ENCODE measurements at places on chromosomes 12 and 14.
A peak's percentile ranks its signal among the peaks of the same experiment; 100 is the strongest.

DNA sequence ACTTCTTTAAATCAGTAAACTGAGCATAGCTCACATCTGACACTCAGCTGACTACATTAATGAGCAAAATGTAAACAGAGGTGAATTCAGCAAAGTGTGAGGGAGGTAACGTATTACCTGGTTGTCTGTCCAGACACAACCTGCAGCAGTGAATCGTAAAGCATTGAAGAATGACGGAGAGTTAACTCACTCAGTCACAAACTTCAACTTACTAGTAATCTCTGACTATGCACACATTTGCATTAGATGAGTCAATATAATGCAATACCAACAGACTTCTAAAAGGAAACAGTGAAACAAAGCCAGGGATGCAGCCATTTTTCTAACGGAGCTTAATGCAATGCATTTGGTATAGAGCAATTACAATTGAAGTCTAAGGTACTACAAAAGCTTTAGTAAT, 40.0 kb downstream of the STX2 start:
- DNase-seq, result no peak

GRCh38 chr14:71960494-71961353, 28.5 kb downstream of the RGS6 start:
- DNase-seq, result no peak

- DNase-seq, result no peak
Observed at GRCh38 chr12:62784576-62784975, 150.4 kb downstream of the PPM1H start.

DNA sequence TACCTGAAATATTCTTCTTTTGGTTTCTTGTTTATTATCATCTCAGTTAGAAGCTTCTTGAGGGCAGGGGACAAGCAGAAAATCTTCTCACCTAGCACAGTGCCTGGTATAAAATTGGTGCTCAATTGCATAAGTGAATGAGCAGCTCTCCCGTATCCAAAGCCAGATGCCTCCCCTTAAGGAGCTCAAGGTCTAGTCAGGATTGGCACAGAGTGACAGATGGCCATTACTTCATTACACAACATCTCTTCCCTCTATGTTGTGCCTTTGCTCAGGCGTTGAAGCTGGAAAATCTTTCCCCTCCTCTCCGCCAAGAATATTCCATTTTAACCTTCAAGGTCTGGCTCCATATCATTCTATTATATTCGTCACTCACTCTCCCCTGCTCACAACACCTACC, 3.6 kb downstream of the SLC4A8 start:
- DNase-seq, result no peak

GRCh38 chr12:52401926-52402325, 4.2 kb downstream of the KRT82 start:
- no peak for DNase-seq

- no peak for DNase-seq
Observed at GRCh38 chr14:96380735-96381134, 11.2 kb upstream of the AK7 start.

DNA sequence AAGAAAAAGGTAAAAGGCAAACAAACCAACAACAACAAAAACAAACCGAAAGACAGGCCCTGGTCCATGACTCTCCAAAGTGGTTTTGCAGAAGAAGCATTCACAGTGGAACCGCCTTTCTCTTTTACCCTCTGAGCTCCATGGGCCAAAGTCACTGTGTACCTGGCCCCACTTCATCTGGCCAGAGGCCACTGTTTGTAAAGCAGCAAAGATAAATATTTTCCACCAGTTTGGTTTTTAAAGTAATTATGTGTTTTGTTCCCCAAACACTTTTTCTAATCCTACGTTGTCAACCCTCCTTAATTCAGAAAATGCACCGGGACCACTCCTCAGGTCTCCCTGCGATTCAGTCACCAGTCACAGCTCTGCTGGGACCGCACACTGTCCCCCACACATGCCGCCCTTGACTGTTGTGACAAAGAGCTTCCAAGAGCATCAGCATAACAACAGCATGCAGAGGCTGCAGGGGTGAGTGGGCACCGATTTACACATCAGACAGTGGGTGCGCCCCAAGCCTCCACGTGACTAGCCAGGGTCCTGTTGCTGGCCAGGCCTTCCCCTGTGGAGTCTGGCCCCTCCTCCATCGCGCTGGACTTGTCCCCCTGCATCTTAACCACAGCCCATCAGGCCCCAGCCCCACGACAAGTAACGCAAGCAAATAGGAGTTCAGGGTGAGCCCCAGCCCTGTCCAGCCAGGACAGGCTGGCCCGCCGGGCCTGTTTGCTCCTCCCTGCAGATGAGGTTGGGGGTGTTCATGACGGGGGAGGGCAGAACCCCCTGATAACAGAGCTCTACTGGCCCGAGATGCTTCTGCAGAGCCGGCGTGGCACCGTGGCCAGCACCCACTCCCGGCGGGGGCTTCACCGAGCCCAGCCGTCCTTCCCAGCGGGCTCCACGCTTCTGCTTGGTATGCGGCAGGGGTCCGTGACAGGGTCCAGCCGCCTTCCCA, 65.2 kb upstream of the DIO3 start:
- no peak for DNase-seq

DNA sequence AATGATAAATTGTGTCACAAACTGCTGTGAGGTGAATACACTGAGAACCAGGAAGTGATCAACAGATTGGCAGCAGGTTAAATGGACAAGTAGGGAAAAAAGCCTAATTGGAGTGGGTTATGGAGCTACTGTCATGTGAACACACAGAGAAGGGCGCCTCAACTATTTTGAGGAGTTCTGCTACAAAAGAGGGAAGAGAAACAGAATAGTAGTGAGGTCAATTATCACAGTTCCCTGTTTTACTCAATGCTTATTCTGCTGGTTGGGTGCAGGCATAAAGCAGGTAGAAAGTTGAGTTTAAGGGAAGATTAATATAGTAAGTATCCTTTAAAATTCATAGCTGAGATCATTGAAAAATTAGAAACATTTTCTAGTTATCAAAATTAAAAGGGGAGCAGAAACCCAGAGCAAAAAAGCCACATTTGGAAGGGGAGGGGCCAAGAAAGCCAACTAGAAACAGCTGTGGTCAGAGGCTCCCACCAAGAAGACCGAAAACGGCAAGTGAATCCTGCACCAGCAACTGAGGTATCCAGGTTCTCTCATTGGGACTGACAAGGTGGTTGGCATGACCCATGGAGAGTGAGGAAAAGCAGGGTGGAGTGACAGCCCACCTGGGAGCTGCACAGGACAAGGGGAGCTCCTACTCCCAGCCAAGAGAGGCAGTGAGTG, 105.7 kb downstream of the ZC3H14 start:
- peak; percentile 23 for DNase-seq

DNA sequence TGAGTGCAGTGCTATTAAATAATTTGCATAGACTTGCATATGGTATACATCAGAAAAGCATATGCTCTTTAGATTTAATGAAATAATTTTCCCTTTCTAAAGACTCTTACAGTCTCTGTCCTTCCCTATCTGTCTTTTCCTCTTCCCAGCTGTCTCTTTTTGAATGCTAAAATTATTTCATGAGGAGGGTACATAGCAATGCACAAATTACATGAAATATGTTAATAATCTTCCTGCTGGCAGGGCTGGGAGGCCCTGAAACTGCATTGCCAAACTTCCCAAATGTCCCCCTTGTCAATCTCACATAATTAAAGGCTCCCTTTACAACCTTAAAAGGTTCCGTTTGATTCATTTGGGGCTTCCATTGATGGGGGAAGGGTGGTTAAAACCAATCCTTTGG, 22.2 kb downstream of the LLPH start:
- DNase-seq, result no peak

- DNase-seq, result no peak
Observed at GRCh38 chr12:106288101-106288493, 14.4 kb upstream of the TCP11L2 start.

GRCh38 chr12:22529281-22530060, 14.9 kb downstream of the C2CD5 start:
- no peak for DNase-seq

- no peak for DNase-seq
Observed at GRCh38 chr12:5222011-5222461, 178.4 kb downstream of the KCNA5 start.

- DNase-seq, result no peak
Observed at GRCh38 chr14:29078810-29079522, 312.4 kb downstream of the FOXG1 start.

DNA sequence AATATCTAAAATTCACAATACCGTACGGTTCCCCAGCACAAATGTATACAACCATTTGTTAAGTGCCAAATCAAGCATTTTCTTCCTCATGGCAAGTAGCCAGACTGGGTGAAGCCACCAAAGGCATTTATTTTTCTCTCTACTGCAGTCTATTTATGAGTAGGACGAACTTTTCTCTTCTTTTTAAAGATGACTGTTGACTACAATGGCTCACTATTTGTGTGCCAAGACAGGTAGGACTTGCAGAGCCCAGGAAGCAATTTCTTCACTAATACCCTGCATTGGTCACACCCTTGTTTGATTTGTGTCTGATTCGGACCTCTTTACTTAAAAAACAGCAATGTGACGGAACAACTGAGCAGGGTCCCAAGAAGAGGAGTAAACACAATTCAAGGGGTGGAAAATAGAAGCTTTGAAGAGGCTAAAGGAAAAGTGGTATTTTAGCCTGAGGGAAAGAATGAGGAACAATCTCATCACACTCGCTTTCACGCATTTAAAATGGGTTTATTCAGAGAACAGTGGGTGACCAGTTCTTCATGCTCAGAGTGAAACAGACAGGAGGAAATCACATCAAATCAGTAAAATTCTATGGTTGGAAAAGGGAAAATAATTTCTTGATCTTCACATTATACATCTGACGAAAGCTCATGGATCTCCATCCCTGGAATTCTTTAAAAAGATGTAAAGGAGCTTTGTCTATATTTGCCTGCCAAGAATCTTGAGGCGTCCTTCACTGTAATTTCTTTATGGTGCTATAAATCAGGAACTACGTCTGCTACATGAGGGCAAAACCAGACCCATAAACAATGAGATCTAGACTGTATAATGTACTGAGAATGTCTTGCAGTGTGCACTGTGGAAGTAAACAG, 183.8 kb downstream of the PPM1H start:
- no peak for DNase-seq

DNA sequence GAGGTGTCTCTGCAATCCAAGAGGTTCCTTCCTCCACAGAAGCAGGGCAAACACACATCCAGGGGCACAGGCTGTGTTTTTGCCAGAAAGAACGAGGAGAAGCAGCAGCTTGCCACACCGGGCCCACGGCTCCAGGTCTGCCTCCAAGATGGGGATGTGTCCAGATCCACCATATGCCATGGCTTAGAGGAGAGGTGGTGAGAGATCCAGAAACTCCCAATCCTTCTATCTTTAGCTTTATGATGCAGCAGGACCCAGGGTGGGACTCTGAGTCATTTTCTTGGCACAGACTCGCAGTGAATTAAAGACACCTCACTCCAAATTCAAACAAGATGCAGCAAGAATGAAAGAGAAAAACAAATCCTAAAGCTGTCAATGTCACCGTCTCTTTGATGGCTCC, 481.4 kb upstream of the TMEM132C start:
- no peak for DNase-seq

DNA sequence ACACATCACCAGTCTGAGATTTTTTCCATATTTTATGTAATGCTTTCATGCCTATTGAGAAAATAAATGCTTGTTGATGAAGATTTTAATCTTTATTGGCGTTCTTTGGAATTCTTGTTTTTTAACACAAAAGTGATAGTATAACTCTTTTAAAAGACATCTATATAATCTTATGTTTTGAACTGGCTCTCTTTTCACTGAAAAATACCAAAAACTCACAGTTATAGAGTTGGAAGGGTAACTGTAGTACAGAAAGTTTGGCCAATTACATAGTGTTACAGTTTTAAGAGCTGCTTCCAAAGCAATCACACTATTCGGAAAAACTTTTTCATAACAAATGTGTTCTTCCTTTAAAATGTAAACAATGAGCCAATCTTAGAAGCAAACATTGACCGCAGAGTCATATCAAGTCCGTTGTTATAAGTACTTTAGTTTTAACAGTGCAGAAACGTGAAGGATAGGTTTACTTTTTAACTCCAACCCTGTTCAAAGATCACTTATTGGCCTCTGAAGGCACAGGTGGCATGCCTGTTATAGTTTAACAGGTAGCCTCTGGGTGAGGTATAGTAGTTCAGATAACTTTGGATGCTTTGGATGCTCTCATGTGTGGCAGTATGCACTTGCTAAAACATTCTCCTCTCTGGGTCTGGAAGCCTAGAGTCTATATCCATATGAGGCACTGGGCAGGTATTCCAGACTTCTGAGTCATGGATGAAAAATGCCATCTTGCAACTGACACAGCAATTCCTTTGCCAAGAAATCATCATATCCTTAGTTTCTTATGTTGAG, 12.1 kb upstream of the NTN4 start:
- DNase-seq, result no peak

DNA sequence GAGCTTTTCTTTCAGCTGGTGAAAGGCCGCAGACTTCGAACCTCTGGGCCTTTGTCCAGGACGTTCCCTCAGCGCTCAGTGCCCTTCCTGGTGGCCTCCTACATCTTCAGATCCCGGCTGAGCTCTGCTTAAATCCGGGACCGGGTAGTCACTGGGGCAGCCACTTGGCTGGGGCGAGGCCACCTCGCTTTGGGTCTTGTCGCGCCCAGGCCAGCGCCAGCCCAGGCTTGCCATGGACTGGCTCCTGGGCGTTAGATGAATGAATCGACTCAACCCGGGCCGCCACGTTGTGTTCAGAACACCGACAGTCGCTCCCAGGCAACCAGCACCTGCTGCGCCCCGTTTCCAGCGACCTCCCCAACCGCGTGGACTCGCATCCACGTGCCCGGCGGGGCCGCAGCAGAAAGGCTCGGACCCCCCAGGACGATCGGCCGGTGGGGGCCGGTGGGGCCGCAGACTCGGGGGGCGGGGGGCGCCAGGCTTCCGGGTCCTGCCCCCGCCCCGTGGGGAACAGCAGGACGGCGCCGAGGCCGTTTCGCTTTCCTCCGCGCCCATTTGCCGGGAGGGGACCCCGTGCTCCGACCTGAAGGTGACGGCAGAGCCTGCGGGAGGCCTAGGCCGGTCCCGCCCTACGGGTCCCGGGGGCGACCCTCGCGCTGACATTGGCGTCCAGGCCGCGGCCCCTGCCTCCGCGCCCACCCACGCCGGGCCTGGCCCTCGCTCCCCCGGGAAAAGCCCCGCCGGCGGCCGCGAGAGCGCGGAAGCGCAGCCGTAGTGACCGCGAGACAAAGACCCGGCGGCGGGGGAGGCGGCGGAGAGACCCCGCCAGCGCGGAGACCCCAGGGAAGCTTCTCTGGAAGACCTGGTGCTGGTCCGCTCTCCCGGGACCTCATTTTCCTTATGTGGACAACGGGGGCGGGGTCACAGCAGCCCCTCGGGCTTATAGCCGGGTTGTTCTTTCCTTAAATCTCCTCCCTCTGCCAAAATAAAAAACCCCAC, 37.3 kb upstream of the RCOR1 start:
- no peak for DNase-seq

DNA sequence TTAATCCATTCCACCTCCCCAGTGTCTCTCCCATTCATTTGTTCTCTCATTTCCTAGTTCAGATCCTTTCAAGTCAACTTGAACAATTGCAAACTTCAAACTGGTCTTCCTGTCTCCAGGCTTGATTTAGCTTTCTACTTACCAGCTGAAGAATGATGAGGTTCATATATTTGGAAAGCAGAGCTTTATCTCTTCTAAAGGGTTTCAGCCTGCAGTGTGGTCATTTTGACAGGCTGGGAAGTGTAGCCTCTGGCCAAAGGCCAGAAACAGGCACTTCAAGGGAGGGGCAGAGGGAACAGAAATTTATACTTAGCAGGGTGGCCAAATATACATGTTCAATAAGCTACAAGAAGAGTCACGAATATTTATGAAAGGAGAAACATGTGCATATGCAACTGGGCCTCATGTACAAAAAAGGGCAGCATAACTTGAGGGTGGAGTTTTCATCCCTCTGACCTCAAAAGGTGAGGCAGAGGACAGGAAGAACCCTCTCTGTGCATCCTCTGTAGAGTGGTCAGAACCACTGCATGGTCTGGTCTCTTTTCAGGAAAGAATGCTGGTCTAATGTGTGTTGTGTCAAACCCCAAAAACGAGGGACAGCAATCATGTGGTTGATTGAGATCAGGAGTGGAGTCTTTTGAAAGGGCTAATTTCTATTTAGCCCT, 34.0 kb upstream of the HECTD1 start:
- no peak for DNase-seq

Data from hippocampal formation (tissue), 2 donors.